Sigmoid colon (tissue), 7 donors: ENCODE measurements at places on chromosomes 2 and 18.

DNA sequence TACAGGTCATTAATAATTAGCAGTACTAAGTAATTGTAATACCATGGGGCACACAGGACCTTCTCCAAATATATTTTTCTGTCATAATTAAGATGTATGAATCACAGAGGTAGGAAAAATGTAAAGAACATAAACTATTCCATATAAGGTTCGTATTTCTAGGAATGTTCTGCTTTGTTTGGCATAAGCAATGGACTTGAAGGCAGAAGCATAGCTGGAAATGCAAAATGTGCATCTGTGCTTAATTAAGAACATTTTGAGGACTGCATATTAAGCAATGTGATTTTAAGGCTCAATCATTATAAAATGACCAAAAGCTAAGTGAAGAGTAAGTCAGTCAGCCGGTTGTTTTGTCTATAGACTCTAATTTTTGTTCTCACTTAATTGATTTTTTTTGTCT lies 123.2 kb downstream of the RBM43 start:
- DNase-seq = no peak

GRCh38 chr18:32868406-32868805 lies 95.6 kb upstream of the KLHL14 start:
- DNase-seq = no peak

- no peak for DNase-seq
Measured at GRCh38 chr2:43493954-43494353, 101.9 kb downstream of the THADA start.

DNA sequence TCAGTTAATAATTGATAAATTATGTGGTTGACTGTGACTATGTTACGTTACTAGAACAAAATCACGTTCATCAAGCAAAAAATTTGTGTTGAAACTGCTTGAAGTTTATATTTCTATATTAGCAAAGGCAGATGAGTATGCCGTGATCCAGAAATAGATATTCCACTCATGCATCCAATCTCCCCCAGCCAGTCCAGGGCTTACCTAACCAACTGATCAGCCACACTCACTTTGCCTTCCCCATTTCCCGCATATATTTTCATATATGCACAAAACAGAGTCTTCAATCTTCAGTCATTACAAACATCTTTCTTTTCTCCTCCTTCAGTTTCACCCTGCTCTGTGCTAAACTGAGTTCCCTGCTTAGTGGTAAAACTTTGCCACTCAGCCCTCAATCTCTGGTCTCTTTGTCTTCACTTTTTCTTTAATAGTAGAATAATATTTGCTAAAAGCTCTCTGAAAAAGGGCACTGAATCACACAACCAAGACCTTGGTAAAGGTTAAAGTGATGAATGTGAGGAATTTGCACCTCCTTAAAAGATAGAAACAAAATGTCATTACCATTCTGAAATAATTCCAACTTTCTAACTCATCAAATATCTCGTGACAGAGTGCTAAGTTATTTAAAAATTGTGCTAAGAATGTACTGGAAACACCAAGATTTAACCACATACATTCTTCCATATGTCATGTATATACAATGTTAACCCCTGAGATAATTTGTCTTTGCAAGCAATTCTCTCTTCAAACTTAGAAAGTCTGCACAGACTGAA lies 893.2 kb upstream of the CRIM1 start:
- no peak for DNase-seq

GRCh38 chr2:164722616-164723338 lies 101.5 kb upstream of the GRB14 start:
- no peak for DNase-seq

GRCh38 chr18:8843005-8843404 lies 137.6 kb downstream of the MTCL1 start:
- DNase-seq = no peak

DNA sequence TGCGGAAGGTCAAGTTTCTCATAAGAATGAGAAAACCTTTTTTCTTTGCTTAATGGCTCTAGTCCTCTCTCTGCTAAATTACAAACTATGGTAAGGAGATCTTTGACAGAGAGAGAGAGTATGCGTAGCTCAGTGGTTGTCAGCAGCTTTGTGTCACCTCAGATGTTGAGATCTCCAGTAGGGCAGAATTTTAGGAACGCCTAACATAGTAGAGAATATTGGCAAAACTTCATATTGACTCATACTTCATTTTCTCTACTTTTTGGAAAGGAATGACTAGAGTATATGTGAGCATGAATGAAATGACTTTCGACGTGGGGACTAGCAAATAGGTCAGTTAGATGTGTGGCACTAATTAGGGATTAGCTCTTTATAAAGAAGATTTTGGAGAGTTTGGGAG lies 64.0 kb downstream of the WDR7 start:
- DNase-seq = no peak

GRCh38 chr18:11149441-11150270 lies at the start of gene PIEZO2:
Gene PIEZO2, minus strand, starts transcription at chr18:11149569. Its CDS starts 981 bp downstream, at chr18:11148588.
- peak; percentile 84 for DNase-seq

GRCh38 chr18:70149616-70150301 lies 55.7 kb downstream of the RTTN start:
- no peak for DNase-seq
